ENCODE measurements at places on chromosomes 4 and X.

- DNase-seq: no peak
These were observed 67.7 kb downstream of the THOC2 start for GRCh38 chrX:123665197-123665596.

GRCh38 chr4:127251423-127251822 is 381.3 kb upstream of the INTU start:
- DNase-seq: peak; percentile 8

GRCh38 chr4:182189103-182189878 is 53.9 kb upstream of the TENM3 start:
- no peak for DNase-seq

GRCh38 chr4:151798678-151799416 is 38.0 kb upstream of the GATB start:
- DNase-seq: no peak

- DNase-seq: no peak
These were observed 3.1 kb downstream of the DIAPH2 start for GRCh38 chrX:96687776-96688175.

- DNase-seq: peak; percentile 43
These were observed 611.3 kb upstream of the CPXCR1 start for GRCh38 chrX:88135735-88136134.

DNA sequence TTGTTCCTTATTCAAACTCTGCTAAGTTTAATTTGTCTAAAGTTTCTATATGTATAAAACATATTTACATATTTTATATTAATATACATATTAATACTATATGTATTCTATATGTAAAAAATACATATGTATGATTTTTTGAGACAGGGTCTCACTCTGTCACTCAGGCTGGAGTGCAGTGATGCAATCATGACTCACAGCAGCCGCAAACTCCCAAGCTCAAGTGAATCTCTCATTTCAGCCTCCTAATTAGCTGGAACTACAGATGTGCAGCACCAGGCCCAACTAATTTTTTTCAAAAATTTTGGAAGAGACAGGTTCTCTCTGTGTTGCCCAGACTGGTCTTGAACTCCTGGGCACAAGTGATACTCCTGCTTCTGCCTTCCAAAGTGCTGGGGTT is 684.9 kb downstream of the TRAM1L1 start:
- DNase-seq: no peak

DNA sequence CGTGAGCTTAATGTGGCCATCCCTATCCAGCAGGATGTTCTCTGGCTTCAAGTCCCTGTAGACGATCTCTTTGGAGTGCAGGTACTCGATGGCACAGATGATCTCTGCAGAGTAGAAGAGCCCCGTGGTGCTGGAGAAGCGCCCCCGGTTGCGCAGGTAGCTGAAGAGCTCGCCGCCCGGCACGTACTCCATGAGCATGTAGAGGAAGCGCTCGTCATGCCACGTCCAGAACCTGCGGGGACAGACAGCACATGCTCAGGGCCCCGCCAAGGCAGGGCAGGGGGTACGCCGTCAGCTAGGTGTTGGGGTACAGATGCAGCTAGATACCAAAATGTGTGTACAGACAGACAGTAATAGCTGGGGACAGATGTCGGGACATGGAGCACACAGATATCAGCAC is 58.3 kb downstream of the PRKX start:
- DNase-seq: no peak

GRCh38 chr4:53744446-53745160 is 153.3 kb upstream of the LNX1 start:
- no peak for DNase-seq

GRCh38 chr4:22417408-22417807 is 98.5 kb downstream of the ADGRA3 start:
- DNase-seq: no peak

Data from KBM-7 (cell line).